Spleen (tissue), 13 donors: ENCODE measurements at places on chromosomes 2 and 18. TPM values are rescaled to one million over a fixed set of nuclear protein-coding genes. Genes with fewer than 3 reads are reported as not detected.

The IL36G gene
- total RNA-seq, result not detected

The SYT4 gene
- total RNA-seq, result not detected

The ADD2 gene
- 7.1 TPM for total RNA-seq

The IL36RN gene
- not detected for total RNA-seq

The WNT10A gene
- 3.6 TPM for total RNA-seq

The NRP2 gene
- 49.9 TPM for total RNA-seq

DNA sequence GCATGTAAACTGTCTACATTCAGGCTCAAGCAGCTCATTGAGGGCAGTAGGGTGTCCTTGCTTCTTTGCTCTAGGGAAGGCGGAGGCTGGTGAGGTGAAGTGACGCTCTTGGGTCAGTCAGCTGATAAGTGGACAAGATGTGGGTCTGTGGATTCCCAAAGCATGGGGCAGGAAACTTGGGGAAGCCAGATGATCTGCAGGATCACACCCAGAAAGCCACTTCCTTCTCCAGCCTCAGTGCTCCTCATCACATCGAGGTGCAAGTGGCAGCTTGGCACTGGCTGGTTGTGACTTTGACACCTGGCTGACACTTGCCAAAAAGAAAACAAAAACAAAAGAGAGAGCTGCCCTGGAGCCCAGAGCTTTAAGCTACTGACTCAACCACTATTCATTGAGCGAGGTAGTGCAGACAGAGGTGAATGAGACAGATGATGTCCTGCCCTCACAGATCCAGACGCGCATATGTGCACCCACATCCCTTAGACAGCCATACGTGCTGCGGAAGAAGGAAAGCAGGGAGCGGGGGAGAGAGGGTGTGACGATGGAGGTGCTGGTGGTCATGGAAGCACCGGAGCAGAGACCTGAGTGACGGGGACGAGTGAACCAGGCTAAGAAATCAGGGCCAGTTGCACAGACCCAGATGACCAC, 3.1 kb upstream of the CIB4 start:
- peak; percentile 29 for DNase-seq
- no peaks in the 10 kb centered on the region for H3K27me3 ChIP-seq
- peaks cover 9% of the 10 kb centered on the region for H3K4me1 ChIP-seq
- no peak overlapping the region for H3K4me3 ChIP-seq
- no peaks in the 10 kb centered on the region for H3K36me3 ChIP-seq

DNA sequence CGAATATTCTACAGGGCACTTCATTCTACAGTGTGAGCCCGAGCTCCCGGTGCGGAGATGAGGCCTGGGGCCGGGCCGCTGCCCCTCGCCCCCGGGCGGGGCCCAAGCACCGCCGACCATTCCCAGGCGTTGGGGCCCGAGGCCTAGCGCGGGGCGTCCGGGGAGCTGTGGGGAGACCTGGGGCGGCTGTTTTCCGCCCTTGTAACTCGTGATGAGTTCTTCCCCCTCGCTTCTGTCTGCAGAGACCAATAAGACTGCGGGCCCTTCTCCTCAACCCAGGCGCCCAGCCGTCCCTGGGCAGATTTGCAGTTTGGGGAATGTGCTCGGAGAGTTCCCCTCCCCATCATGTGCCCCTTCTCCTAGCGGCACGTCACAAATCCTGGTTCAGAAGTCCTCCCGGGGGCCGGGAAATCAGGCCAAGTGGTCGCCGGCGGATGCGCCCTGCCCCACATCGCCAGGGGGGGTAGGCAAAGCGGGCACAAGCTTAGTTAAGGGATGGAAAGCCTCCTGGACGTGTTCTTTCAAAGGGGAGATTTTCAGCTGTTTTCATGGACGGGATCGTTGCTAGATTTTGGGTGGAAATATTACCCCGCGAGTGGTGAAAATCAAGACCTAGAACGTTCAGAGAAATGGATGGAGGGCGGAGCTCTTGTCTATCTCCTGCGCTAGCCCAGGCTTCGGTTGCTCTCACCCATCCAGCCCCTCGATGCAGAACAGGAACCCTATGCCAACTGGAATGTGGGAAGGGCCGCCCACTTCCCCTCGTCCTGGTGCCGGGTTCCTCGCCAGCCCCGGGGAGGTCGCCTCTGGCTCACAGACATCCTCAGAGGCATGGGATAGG, 18.8 kb upstream of the HAAO start:
- no peaks in the 10 kb centered on the region for H3K27me3 ChIP-seq
- H3K4me1 ChIP-seq, result peaks cover 27% of the 10 kb centered on the region
- peak overlapping the region; percentile 55 for H3K4me3 ChIP-seq
- peak; percentile 91 for DNase-seq

GRCh38 chr2:234719116-234719716, 222.3 kb upstream of the ARL4C start:
- no peak overlapping the region for H3K27ac ChIP-seq
- DNase-seq, result no peak

DNA sequence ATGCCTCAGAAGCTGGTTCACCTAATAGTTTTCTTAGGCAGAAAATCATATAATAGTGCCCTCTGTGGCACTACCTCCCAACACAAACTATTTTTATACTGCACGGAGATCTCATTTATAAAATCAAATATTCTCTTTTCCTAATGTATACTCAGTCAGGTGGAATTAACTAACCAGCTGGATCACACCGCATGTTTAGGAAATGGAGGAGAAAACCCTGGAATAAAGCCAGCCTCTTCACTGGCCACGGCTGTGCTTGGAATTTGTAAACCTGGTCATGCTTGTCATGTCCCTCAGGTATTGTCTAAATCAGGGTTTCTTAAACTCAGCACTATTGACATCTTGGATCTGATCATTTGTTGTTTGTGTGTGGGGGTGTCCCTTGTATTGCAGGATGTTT, 85.6 kb downstream of the DOCK10 start:
- no peak overlapping the region for H3K4me3 ChIP-seq
- no peak for DNase-seq
- H3K27ac ChIP-seq, result no peak overlapping the region
- no peaks in the 10 kb centered on the region for H3K36me3 ChIP-seq
- H3K4me1 ChIP-seq, result peaks cover 45% of the 10 kb centered on the region
- H3K27me3 ChIP-seq, result no peaks in the 10 kb centered on the region

GRCh38 chr2:161128885-161129284, 31.3 kb upstream of the TANK start:
- no peak overlapping the region for H3K27ac ChIP-seq
- H3K4me3 ChIP-seq, result no peak overlapping the region
- DNase-seq, result no peak
- H3K27me3 ChIP-seq, result no peaks in the 10 kb centered on the region
- peaks cover 9% of the 10 kb centered on the region for H3K4me1 ChIP-seq

DNA sequence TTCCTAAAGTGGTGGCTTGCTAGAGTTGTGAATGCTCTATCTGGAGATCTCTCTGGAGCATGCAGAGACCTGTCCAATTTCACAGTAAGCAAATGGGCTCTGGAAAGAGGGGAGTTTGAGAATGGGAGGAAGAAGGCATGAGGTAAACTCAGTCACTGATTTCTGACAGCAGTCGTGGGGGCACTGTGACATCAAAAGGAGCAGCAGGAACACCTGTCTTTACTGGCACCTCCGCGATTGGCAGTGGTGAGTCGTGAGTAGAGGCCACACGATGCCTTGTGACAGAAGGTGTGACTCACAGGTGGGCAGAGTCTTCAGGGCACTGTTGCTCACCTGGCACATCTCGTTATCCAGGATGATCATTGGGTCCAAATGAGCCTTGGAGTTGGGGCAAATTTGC, 38.8 kb upstream of the CAVIN2 start:
- no peaks in the 10 kb centered on the region for H3K4me1 ChIP-seq
- H3K27me3 ChIP-seq, result no peaks in the 10 kb centered on the region
- H3K4me3 ChIP-seq, result no peak overlapping the region
- no peak for DNase-seq
- no peaks in the 10 kb centered on the region for H3K36me3 ChIP-seq

DNA sequence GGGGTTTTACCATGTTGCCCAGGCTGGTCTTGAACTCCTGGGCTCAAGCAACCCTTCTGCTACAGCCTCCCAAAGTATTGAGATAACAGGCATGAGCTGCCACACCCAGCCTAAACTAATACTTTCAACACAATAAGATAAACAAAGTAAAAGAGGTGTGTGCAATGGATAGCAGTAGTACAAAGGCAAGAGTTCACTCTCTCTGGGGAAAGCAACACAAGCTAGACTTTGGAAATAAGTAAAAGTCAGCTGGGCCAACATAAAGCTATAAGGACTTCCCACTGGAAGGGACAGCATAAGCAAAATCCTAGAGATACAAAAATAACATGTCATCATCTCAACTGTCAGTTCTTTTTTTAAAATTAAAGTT, 5.2 kb upstream of the NOSTRIN start:
- DNase-seq, result no peak
- H3K4me1 ChIP-seq, result peaks cover 10% of the 10 kb centered on the region
- H3K4me3 ChIP-seq, result no peak overlapping the region
- H3K27me3 ChIP-seq, result no peaks in the 10 kb centered on the region
- no peaks in the 10 kb centered on the region for H3K36me3 ChIP-seq

DNA sequence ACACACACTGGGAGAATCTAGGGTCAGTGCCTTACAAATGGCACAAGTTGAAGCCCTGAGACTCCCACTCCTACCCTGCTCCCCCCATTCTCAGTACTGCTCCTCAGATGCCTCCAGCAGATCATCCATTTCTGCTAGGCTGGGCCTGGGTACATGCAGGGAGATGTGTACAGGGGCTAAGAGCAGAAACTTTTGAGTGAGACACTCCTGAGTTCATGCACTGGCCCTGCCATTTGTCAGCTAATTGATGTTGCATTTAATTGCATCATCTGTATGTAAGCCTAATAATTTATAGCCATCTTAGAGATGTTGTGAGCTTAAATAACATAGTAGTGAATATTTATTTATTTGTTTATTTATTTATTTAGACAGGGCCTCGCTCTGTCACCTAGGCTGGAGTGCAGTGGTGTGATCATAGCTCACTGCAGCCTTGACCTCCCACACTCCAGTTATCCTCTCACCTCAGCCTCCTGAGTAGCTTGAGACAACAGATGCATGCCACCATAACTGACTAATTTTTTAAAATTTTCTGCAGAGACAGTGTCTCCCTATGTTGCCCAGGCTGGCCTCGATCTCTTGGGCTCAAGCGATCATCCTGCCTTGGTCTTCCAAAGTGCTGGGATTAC, 4.8 kb upstream of the CASP8 start:
- peak overlapping the region; percentile 93 for H3K27ac ChIP-seq
- no peak for DNase-seq
- no peaks in the 10 kb centered on the region for H3K36me3 ChIP-seq
- no peak overlapping the region for H3K4me3 ChIP-seq
- H3K4me1 ChIP-seq, result peaks cover 85% of the 10 kb centered on the region

GRCh38 chr2:219467736-219468075, 31.0 kb upstream of the GMPPA start:
- H3K4me3 ChIP-seq, result no peak overlapping the region
- no peak overlapping the region for H3K27ac ChIP-seq
- H3K4me1 ChIP-seq, result no peaks in the 10 kb centered on the region
- no peak for DNase-seq
- H3K27me3 ChIP-seq, result peaks cover 20% of the 10 kb centered on the region

DNA sequence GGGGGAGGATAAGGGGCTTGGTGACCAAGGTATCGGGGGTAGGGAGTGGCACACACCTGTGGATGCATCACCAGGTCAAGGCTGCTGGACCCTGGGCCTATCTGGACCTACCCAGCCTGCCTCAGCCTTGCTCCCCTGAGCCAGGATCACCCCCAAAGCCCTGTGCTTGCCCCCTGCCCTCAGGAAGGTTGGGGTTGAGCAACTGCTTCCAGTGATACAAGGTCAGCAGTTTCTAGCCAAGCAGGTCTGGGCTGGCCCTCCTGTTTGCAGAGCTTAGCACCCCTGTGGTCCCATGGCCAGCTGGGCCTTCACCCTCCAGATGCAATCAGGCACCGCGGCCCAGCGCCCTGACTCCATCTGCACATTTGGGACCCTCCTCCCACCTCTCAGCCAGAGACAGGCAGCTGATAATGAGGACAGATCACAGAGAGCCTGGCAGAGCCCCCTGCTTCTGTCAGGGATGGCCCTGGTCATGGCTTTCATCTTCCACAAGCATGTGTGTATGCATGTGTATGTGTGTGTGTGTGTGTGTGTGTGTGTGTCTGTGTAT, 154.6 kb downstream of the TFCP2L1 start:
- H3K4me3 ChIP-seq, result no peak overlapping the region
- no peaks in the 10 kb centered on the region for H3K27me3 ChIP-seq
- no peaks in the 10 kb centered on the region for H3K4me1 ChIP-seq
- H3K27ac ChIP-seq, result no peak overlapping the region

GRCh38 chr18:37385846-37386778, 179.5 kb downstream of the CELF4 start:
- no peaks in the 10 kb centered on the region for H3K27me3 ChIP-seq
- H3K36me3 ChIP-seq, result no peaks in the 10 kb centered on the region
- no peak overlapping the region for H3K4me3 ChIP-seq
- no peak overlapping the region for H3K27ac ChIP-seq

DNA sequence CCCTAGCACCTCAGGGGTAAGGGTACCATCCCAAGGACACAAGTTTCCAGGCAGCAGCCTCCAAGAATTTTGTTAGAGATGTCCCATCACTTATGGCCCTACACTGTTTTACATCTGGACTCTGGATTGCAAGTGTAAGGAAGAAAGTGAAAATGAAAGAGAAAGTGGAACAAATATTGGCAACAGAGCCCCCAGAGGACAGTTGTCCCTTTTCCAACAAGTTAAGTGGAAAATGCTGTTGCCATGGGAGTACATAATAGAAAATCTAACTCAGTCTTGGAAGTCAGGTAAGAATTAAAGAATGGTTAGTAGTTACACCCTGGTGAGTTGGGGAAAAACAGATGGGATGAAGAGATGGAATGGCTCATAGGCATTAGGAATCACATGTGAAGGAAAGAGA, 50.6 kb downstream of the TTC21B start:
- no peak overlapping the region for H3K4me3 ChIP-seq
- H3K27ac ChIP-seq, result no peak overlapping the region
- H3K4me1 ChIP-seq, result peaks cover 29% of the 10 kb centered on the region

DNA sequence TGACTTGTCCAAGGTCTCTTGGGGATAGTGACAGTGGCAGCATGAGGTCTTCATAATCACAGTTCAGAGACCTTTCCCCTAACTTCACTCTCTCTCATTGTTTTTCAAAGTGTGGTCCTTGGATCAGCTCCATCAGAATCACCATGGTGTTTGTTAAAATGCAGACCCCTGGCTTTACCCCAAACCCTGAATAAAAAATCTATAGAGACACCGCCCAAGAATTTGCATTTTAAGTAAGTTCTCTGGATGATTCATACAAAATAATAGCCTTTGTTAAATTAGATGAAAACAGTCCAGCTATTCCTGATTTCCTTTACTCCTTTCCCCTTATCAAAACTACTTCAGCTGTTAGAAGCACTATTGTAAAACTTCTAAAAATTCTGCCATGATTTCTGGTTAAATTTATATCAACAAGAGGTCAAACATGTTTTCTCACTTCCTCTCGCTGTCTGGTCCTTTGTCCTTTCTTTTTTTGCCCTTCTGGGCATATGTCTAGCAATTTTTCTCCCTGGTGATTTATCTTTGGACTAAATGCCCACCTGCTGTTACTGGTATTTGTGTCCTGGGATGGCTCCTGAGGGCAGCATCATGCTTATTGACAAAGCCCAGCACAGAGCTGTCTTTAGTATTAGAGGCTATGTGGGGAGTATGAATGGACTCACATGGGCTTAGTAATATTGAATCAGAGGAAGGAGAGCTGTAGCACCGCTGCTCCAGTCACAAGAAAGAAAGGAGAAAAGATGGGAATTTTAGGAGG, 63.4 kb downstream of the LHCGR start:
- no peak overlapping the region for H3K27ac ChIP-seq
- no peaks in the 10 kb centered on the region for H3K36me3 ChIP-seq
- H3K27me3 ChIP-seq, result no peaks in the 10 kb centered on the region
- H3K4me1 ChIP-seq, result no peaks in the 10 kb centered on the region
- H3K4me3 ChIP-seq, result no peak overlapping the region

- no peak for DNase-seq
- H3K27me3 ChIP-seq, result no peaks in the 10 kb centered on the region
- no peaks in the 10 kb centered on the region for H3K4me1 ChIP-seq
- H3K36me3 ChIP-seq, result no peaks in the 10 kb centered on the region
Measured at GRCh38 chr2:154452906-154453493, 245.5 kb upstream of the KCNJ3 start.
